ENCODE measurements at places on chromosomes 6 and 20.

DNA sequence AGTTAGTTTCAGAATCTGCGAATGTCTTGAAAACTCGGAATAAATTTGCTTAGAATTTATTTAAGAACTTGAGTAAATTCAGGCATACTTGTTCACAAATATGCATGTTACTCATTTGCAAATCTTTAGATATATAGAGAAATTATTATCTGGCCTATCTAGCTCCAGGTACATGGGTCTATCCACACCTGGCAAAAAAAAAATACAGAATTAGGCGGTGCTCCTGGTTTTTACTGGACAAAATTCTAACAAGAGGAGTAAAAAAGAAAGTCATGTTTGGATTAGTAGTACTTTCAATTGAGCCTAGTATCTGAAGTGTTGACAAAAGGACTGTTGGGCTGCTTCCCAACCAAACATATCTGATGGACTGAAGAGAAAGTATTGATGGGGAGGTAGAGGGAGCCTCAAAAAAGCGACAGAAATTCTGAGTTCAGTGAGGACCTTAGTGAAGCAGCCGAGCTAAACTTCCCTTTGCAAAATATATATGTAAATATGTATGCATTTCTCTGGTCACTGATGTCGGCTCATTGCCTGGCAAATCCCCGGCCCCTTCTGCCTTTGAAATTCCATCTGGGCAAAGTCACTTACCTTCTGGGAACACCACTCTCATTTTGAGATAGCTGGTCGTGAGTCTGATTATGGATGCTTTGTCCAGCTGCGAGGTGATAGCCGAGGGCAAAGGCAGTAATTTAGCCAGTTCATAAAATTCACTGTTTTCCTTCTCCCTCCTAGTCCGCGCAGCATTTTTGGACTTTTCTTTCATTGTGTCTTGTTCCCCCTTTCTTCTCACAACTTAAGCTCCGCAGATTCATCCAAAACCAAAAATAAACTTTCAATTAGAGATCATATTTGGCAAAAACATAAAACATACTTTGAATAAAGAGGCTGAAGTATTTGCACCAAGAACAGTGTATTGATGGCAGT is 1.8 kb downstream of the SIM1 start:
- DNase-seq: no peak

- DNase-seq: no peak
Observed at GRCh38 chr6:160221423-160221822, 37.2 kb downstream of the SLC22A2 start.

DNA sequence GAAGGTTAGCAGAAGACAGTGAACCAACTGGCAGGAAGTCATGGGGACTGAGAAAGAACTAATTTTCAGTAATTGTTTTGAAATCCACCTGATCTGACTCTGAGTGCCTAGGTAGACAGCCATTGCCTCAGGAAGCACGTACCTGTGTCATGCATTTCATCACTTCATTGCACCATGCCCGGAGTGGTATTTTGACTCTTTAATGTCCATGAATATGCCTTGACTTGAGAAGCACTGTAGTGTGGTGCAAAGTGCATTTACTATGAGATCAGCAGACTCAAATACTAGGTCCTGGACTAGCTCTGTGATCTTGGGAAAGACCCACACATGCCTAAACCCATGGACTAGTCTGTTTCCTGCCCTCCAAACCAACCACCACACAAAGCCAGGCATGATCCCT is 370.9 kb upstream of the MARCKS start:
- DNase-seq: no peak

DNA sequence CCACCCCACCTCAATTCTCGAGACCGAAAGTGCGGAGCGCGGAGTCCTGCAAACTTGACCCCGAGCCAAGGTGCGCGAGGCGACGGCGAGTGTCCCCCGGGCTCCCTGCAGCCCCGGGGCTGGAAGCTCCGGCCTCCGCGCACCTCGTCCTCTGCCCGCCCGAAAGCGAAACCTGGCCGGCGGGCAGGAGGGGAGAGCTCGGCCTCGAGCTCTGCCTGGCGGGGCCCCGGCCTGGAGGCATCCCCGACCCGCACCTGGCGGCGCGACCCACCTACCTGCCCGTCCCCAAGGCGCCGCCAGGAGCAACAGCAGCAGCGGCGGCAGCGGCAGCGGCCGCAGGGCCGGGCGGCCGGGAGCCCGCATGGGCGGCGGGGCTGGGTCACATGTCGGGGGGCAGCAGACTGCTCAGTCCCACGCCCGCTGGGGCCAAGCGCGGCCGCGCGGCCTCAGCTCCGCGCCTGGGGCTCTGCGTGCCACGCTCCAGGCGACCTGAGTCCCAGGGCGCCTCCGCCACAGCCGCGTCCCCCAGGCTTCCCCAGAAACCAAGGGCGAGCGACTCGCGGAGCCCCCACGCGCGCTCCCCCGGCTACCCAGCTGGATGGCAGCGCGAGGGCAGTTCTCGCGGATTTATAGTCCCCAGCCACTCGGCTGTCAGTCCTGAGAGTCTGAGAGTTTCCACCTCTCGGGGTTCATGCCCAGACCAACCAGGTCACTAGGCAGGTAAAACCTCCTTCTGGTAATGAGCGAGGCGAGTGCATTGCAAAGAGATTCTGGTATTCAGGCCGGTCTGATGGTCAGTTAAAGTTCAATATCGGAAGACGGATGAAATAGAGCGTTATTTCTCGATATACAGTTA is at the start of gene IL20RA:
Gene IL20RA, minus strand, starts transcription at position 600 of the 856 bp plus-strand sequence. Its CDS starts 237 bp downstream, at position 363.
- DNase-seq: no peak

- DNase-seq: no peak
Observed at GRCh38 chr6:28871335-28872156, 52.2 kb downstream of the TRIM27 start.

Data from osteocyte (in vitro differentiated cells).